T-cell (primary cell): ENCODE measurements at places on chromosomes 2 and 18. TPM values are rescaled to one million over a fixed set of nuclear protein-coding genes. Genes with fewer than 3 reads are reported as not detected.

DNA sequence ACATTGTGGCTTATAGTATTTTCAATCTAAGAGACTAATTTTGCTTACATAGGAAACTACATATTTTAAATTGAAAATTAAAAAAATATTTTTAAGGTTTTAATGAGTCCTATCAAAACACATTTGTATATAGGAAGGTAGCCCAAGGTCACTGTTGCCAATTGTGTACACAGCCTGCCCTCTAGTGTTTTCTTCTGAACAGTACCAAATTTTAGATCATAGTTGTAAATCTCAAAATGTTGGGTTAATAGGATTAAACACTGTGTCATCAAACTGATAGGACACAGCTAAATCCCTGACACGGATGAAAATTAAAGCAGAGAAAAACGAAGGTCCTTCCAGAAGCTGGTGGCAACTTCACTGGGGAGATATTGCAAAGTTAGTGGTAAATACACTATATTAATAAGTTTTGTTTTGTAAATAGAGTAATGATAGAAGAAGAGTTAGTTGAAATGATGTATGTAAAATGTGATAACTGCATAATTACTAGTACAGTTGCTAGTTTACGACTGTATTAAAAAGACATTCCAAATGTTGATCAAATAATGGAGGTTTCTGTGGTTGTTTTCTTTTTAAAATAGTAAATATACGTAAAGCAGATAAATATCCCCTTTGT is 19.7 kb downstream of the CLUL1 start:
- DNase-seq: no peak

DNA sequence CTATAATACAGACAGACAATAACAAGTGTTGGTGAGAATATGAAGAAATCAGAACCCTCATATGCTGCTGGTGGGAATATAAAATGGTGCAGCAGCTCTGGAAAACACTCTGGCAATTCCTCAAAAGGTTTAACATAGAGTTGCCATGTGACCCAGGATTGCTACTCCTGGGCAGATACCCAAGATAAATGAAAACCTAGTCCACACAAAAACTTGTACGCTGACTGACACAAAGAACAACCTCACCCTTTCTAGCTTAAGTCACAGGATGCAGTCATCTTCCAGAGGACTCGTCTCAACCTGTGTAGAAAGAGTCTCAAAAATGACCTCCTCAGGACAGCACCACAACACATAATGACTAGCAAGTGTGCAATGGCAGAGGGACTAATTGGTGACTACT is 71.6 kb upstream of the ACAA2 start:
- DNase-seq: no peak

DNA sequence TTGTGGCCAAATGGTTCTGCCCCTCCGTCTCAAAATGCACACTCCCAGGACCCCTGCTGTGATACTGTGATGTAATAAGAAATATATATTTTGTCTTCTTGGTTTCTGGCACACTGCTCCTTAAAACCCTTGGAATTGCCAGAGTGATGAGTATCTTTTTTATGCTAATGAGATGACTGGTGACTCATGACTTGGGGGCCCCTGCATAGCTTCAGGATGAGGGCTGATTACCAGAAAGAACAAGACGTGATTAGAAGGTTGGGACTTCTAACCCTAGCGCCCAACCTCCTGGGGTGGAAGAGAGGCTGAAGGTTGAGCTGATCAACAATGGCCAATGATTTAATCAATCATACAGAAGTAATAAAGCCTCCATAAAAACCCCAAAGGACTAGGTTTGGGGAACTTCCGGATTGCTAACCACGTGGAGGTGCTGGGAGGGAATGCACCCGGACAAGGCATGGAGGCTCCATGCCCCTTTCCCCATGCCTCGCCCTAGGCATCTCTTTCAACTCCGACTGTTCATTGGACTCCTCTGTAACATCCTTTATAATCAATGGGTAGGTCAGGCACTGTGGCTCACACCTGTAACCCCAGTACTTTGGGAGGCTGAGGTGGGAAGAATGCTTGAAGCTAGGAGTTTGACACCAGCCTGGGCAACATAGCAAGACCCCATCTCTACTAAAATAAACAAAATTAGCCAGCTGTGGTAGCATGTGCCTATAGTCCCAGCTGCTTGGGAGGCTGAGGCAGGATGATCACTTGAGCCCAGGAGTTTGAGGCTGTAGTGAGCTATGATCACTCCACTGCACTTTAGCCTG is 89.1 kb downstream of the HS1BP3 start:
- DNase-seq: no peak

- DNase-seq: no peak
Observed at GRCh38 chr2:54549917-54550518, 93.9 kb downstream of the SPTBN1 start.

GRCh38 chr2:27441958-27442919 is at the start of gene KRTCAP3:
Gene KRTCAP3, plus strand, starts transcription at chr2:27442381. Its CDS starts 32 bp downstream, at chr2:27442413.
- DNase-seq: peak; percentile 56

- DNase-seq: no peak
Observed at GRCh38 chr18:41268271-41268670, 686.8 kb upstream of the PIK3C3 start.

DNA sequence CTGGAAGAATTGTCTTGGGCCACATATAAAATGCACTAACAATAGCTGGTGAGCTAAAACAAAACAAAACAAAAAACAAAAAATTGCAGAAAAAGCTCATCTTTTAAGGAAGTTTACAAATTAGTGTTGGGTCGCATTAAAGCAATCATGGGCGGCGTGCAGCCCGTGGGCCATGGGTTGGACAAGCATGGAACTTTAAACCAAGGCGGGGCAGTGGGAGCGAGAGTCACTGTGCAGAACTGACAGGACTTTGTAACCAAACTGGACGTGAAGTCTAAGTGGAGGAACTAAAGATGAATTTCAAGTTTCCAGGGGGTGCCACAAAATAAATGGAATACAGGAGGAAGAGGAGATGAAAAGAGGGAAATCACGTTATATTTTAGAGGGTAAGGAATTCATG is 80.7 kb downstream of the PSMG2 start:
- no peak for DNase-seq

DNA sequence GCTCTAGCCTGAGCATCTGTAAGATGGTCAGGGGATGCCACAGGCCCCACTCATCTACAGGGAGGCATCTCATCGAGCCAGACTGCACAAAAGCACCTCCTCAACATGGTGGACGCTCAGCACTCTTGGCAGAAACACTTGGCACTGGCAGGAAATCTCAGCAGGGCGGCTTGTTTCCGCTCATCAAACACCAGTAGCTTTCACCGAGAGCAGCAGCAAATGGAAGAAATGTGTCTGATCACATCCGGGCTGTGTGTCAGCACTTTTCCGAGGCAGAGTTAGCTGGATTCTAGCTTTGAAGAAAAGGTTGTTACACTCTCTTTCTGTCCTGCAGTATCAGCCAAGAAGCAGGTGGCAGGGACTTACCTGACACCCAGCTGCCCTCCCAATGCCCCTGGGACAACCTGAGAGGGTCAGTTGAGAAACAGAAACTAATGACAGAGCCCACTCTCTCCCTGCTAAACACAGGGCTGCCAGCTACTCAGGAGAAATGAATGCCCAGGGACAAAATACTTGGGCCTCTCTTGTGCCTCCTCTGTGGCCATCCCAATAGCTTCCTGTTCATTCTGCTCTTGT is 68.9 kb upstream of the FZD7 start:
- peak; percentile 16 for DNase-seq

DNA sequence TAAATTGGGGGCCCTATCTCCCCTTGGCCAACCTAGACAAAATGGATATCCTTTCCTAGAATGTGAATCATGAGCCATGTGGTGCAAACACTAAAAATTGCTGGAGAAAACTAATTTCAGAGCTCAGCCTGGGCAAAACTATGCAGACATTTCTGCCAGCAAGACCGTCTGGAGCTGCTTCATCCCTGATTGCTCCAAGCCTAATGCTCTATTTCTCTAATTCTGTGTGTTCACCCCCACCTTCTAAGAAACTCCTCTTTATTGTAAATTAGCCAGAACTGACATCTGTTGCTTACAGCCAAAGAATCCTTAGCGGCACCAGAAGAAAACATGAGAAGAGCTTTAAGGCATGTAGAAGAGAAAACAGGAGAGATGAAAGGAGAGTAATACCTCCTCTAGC is 337.7 kb upstream of the CHAC2 start:
- DNase-seq: no peak

DNA sequence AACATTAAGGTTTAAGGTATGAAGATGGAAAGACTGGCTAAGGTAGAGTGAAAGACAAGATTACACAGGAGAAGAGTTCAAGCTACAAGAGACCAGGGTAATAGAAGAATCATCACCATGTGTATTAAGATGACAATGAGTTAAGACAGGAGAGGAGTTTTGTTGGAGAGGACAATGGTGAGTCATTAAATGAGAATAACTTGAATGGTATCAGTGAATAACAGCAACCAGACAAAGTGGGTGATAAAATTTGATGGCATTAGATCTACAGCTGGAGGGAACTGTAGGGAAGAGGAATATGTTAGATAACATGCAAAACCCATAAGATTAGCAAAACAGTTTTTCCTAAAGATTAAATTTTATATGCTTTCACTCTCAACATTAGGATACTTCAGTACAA is 18.8 kb upstream of the ENOSF1 start:
- no peak for DNase-seq

DNA sequence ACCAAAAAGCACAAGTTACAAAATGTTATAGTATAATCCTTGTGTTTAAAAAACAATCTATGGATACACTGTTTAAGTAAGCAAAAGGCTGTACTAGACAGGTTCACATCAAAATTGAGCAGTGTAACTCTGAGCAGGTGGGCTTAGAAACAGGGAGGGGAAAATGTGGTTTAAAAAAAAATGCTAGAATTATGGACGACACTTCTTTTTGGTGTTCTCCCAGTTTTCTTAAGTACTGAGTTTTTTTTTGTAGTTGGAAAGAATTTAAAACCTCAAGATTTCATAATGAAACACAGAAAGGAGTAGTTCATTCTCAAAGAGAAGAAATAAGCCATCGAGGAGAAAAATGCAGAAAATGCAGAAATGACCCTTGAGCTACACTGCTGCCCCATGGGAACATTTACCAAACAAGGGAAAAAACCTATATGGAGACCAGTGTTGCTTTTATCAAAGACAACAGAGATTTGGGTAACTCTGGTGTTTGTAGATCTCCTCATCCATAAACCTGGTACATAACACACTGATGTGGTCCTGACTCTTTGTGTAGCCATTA is 100.7 kb downstream of the MYO5B start:
- no peak for DNase-seq

GRCh38 chr2:46338674-46339073 is 41.5 kb downstream of the EPAS1 start:
- DNase-seq: no peak

DNA sequence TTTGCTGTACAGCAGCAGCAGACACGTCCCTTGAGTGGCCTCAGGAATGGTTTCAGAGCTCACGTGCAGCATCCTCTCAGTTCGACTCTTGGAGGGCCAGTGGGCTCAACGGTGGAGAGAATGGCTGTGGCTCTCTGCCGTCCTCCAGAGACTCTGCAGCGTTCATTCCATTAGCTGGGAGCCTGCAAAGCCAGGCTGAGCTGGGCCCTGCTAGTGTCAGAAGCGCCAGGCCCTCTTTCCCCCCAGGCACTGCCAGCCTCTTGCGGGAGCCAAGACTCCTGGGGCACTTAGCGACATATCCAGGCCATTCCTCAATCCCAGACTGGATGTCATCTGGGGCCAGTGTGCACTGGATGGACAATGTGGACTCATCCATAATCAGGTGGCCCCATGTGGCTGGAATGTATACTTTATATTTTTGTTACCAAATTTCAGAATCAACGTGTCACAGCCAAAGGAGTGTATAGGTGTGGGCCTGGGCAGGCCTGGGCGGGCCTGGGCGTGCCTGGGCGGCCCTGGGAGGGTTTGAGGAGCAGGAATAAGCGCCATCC is 125.1 kb upstream of the EPAS1 start:
- DNase-seq: no peak

DNA sequence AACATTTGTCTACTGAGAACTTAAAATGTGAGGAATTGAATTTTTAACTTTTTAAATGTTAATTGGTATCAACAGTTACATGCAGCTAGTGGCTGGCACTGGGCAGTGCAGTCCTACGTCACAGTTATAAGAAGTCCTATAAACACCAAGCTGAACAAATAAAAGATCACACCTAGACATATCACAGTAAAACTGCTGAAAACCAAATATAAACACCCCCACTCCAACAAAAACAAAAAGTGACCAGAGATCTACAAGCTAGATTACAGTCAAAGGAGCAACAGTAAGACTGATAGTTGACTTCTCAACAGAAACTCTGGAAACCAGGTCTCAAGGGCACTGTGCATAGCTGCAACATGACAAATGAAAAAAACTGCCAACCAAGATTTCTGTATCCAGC is 19.4 kb downstream of the TLK1 start:
- DNase-seq: no peak

DNA sequence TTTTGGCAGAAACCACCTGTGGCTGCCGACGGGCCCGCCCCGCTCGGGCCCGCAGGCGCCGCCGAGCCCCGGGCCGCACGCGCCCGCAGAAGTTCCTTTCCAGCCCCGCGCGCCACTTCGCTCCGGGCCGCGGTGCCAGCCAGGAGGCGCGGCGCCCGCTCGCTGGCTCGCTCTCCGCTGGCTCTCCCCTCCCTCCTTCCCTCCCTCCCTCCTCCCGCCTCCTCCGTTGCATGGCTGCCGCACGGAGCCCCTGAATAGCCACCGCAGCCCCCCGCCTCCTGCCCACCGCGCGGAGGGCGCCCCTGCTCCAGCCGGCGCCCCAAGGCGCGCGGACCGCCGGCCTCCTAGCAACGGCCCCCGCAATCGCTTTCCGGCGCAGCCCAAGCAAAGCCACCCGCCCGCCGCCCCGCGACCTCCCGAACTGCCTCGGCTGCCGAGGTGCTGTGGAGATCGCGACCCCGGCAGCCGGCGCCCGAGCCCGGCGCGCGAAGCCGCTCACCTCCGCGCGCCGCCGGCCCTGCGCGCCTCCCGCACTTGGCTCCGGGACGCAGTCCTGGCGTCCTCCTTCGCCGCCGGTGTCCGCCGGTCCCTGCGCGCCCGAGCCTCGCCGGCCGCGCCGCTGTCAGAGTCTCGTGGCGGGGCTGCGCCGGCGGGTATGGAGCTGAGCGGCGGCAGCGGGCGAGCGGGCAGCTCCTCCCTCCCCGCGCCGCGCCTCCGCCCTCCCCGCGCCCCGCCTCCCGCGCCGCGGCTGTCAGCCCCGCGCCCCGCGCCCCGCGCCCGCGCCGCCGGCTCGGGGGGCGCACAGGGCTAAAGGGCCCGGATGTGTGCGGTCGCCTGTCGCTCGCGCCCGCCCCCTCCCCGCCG is at the start of gene ZBTB7C:
Gene ZBTB7C (minus strand): TSS at position 657 of the 864 bp plus-strand sequence.
- no peak for DNase-seq

The SAG gene
- total RNA-seq: not detected

The STAT4 gene
- total RNA-seq: 79.5 TPM

The SP5 gene
- total RNA-seq: not detected

The SLC5A7 gene
- not detected for total RNA-seq

The ITPRIPL1 gene
- total RNA-seq: 11.4 TPM

The SERPINB10 gene
- not detected for total RNA-seq

The SERPINB12 gene
- total RNA-seq: not detected

The APCDD1 gene
- total RNA-seq: 0.32 TPM

The UGT1A4 gene
- total RNA-seq: not detected

The DNAH7 gene
- 0.03 TPM for total RNA-seq

The UBXN4 gene
- total RNA-seq: 96.6 TPM

The NT5DC4 gene
- not detected for total RNA-seq
